NCI-H1436 treated with DMSO at 0.1 percent for 48 hours (cell line): ENCODE measurements at places on chromosomes 1 and 21.

DNA sequence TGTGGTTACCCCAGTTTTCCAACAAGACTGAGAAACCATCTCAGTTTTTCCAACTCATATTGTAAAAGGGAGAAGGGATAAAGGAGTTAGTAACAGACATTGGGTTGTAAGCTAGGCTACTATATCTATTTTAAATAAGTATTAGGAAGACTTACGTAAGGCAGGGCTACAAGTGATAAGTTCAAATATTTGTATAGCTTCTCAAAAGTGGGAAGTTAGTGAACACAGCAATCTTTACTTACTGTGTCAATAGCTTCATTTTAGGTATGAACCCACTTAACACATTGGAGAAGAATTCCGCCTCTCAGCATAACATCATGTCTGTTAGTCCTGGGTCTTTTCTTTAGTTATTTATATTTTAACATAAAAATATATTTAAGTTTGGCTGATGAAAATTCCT, 320.1 kb downstream of the TPR start:
- no peak for DNase-seq

GRCh38 chr1:210706246-210706645, 377.5 kb downstream of the HHAT start:
- DNase-seq: no peak

- no peak for DNase-seq
Observed at GRCh38 chr1:221234791-221235190, 355.5 kb downstream of the HLX start.

DNA sequence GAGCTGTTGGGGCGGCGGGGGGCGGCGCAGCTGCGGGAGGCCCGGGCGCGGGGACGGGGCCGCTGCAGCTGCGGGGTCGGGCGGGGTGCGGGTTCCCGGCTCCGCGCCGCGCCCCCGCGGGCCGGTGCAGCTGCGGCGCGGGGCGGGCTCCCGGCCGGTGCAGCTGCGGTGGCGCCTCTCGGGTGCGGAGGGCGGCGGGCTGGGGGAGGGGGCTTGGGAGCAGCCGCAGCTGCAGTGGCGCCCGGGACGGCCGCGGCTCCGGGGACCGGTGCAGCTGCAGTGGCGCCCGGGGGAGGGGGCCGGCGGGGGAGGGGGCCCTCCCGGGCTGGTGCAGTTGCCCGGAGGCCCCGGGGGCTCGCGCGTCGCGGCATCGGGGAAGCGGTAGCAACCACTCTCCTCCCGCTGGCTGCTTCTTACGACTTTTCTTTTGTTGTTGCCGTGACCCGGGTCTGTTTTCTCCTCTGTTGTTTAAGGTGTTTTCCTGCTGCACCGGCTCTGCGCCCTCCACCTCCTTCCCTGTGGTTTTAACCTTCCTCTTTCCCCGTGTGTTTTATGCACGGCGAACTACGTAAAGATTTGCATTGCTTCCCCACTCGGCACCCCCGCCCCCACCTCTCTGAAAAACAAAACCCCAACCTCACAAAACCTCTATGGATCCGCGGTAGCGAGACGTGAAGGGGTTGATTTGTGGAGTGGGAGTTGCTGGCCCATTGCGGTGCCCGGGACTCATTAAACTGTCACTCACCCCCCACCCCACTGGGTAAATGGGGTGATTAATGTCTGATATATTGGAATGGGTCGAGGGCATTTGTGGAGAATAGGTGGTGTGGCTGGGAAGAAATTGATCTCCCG, 1.7 kb upstream of the ZBTB18 start:
- no peak for DNase-seq

DNA sequence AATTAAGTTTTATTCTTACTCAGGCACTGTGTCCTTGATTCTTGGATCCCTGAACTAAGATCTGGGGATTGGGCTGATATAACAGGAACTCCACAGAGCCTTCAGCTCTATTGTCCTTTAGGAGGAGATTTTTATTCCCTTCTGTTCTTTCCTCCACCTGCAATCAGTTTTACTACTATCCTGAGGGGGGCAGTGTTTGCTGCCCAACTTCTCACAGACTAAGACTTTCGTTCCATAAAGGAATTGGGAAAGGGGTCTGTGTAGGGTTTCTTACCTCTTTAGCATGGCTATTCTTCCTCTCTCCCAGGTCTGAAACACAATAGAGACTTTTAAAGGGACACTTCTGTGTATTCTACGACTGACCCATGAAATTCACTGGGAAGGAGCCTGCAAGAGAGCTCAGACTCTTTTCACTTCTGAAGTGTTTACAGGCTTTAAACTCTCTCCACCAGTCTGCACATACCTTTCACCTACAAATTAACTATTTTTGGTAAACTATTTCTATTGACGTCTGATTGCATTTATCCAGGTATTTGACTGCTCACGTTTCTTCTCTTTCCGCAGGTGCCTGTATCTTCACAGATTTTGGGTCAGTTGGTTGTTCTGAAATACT, 103.3 kb upstream of the DEPDC1 start:
- DNase-seq: no peak

DNA sequence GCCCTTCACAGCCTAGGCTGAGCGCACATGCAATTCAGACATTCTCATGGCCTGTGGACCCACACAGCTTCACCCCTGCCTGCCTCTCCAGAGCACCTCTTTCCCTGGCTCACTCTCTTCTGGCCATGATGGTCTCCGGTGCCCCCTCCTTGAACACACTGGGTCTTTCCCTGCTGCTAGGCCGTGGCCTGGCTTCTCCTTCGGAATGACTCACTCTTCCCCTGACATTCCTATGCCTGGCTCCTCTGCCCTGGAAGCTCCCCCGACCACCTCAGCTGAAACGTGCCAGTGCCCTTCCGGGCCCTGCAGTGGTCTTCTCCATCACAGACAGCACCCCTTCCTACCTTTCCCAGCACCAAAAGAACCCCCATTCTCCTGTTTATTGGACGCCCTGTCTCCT, 28.3 kb downstream of the EPHA8 start:
- no peak for DNase-seq

DNA sequence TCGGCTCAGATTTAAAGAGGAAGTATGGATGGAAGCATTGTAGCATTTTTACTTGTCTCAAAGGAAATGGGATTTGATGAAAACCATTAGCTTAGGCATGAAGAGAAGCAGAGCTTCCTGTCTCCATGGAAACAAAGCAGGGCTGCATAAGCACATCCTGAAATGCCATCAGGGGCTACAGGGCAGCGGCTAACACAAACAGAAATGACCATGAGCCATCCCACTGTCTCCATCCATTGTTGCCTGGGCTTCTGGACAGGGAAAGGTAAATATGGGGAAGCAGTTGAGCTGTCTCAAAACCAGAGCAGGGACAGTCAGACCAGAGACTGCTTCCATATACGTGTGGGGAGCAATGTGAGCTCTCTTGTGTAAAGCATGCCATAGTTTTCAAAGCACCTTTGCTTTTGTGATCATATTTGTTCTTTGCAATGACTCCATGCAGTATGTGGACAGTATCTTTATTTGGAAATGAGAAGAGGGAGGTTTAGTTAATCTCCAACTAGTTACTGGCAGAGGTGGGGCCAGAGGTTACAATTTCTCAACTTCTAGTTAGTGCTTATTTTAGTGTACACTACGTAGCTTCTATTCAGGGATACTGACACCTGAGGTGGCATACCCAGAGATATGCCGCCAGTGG, 176.1 kb downstream of the CACNA1E start:
- no peak for DNase-seq

GRCh38 chr1:147840909-147841308, 61.7 kb upstream of the GJA8 start:
- DNase-seq: no peak

DNA sequence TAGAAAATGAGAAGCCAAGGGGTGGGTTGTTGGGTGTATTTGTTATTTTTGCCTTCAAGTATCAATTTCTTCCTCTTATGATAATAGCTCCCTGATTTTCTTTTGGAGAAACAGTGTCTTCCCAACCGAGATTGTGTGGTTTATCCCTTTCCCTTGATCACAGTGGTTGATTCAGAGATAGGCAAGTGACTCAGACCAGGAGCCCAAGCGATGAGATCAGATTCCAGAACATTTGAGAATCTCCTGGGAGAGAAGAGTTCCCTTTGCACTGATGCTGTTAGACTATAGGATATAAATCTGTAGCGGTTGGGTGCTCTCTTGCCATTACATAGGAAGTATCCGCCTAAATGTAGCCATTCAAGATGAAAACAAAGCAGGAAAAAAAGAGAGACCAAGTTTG, 90.1 kb upstream of the WDR26 start:
- no peak for DNase-seq

DNA sequence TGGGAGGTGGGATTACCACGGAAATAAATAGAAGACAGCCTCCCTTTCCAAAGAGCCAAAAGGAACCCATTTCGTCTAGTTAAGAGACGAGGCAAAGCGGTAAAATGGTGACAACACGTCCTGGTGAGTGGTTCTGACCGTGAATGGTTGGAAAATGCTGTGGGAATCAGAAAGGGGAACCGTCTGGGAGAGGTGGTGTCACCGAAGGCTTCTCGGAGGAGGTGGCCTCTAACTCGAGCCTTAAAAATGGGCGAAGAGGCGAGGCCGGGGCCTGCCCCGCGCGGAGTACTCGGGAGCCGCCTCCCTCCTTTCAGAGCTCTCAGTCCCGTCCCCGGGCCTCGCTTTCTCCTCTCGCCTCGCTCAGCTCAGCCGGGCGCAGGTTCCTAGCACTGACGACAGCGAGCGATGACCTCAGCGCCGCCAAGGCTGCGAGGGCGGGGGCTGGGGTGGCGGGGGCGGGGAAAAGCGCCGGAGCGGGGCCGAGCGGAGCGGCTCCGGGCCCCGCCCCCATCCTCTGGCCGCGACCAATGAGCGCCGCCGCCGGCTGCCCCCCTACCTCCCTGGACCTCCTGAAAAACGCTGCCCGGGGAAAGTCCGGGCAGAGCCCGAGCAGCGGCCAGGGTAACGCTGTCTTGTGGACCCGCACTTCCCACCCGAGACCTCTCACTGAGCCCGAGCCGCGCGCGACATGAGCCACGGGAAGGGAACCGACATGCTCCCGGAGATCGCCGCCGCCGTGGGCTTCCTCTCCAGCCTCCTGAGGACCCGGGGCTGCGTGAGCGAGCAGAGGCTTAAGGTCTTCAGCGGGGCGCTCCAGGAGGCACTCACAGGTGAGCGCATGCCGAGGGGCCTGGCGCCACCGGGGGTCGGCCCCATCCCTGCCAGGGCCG, at the start of gene BTG2:
Gene BTG2, plus strand, starts transcription at position 601 of the 890 bp plus-strand sequence. Its CDS starts 88 bp downstream, at position 689.
- DNase-seq: peak; percentile 91

GRCh38 chr21:33033094-33033951, 7.6 kb downstream of the OLIG2 start:
- no peak for DNase-seq

GRCh38 chr1:33141781-33142180, 40.1 kb downstream of the TRIM62 start:
- DNase-seq: no peak

GRCh38 chr1:156048663-156049258, 4.8 kb downstream of the UBQLN4 start:
- DNase-seq: no peak

DNA sequence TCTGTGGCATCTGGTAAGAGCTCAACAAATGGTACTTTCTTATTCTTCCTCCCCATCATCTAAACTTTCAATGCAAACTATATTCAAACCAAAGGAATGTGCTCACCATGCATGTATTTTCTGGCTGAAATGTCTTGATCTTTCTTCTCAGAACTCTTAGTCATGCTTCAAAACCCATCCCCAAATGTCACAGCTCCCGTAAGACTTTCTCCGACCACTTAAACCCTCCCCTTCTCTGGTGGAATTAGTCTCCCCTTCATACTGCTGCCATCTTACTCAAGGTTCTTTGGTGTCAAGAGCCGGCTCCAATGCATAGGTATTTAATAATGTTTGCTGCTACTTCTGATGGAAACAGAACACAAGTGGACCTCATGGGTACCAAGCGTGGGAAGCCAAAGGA, 538.1 kb downstream of the MATN1 start:
- no peak for DNase-seq

GRCh38 chr21:14943616-14944015, 121.2 kb downstream of the NRIP1 start:
- no peak for DNase-seq

GRCh38 chr1:111202366-111202706, 1.9 kb upstream of the DENND2D start:
- no peak for DNase-seq
